B cell (primary cell): ENCODE measurements at places on chromosomes 5 and 9. TPM values are rescaled to one million over a fixed set of nuclear protein-coding genes. Genes with fewer than 3 reads are reported as not detected.

GRCh38 chr5:55544341-55544740, 9.6 kb upstream of the PLPP1 start:
- H3K4me3 ChIP-seq = no peak overlapping the region
- peaks cover 3% of the 10 kb centered on the region for H3K4me1 ChIP-seq
- no peaks in the 10 kb centered on the region for H3K36me3 ChIP-seq
- DNase-seq = no peak
- no peak overlapping the region for H3K27ac ChIP-seq

GRCh38 chr5:177402271-177403043, 2.0 kb upstream of the PFN3 start:
- H3K36me3 ChIP-seq = no peaks in the 10 kb centered on the region
- H3K4me1 ChIP-seq = peaks cover 38% of the 10 kb centered on the region
- no peak overlapping the region for H3K27ac ChIP-seq
- peak overlapping the region; percentile 58 for H3K4me3 ChIP-seq
- DNase-seq = peak; percentile 73

DNA sequence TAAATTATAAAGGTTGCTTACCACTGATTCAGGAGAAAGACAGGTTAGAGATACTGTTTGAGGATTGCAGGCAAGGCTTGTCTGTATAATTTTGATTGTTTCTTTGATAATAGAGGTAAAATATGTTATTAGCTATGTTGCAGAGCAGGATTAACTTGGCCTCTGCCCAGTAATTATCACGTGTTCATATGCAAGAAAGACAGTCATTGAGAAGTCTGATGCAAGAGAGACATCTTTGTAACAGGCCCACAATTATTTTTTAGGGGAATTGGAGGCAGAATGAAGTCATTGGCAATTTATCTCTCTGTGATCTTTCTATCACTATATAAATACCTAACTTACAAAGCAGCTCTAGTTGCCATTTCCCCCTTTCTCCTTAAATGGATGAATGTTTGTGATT, 46.0 kb downstream of the SLC44A1 start:
- H3K4me1 ChIP-seq = no peaks in the 10 kb centered on the region
- H3K36me3 ChIP-seq = no peaks in the 10 kb centered on the region
- no peak overlapping the region for H3K27ac ChIP-seq
- H3K27me3 ChIP-seq = no peaks in the 10 kb centered on the region
- no peak for DNase-seq

DNA sequence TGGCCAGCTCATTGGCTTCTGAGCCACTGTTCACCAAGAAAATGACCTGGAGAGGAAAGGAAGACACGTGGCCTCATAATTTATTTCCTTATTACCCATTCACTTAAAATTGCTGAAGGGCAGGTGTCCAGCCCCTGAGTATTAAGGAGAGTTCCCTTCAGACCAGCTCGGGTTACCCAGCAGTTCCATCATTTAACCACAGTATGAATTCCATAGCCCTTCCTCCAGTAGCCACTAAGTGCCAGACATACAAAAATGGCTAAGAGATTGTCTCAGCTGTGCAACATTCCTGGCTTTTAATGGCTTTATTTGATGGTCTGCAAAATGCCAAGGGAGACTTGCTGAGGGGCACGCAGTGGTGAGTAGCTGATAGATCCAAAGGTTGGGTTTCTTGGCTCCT, 12.5 kb downstream of the AGXT2 start:
- H3K27me3 ChIP-seq = no peaks in the 10 kb centered on the region
- no peak overlapping the region for H3K4me3 ChIP-seq
- no peak overlapping the region for H3K27ac ChIP-seq
- DNase-seq = no peak

DNA sequence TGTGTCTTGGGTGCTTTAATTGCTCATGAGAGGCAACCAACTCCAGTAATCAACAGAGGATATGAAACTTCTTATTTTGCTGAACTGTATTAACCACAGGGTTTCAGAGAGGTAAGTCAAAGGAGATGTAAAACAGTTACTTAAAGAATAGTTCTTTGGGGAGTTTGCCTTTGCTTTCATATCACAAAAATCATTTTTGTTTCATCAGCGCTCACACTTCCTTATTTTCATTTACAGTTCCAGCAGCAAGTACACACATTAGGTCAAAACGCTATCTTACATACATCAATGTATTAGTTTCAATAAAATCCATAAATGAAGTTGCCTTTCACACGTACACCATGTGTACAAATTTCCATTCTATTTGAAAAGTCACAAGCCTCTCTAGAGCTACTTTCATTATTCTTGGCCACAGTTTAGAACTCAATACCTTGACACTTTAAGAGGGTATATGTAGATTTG, 50.1 kb downstream of the ST8SIA4 start:
- H3K27me3 ChIP-seq = no peaks in the 10 kb centered on the region
- H3K36me3 ChIP-seq = peaks cover 9% of the 10 kb centered on the region
- H3K27ac ChIP-seq = peak overlapping the region; percentile 51
- H3K4me3 ChIP-seq = peak overlapping the region; percentile 16

- H3K36me3 ChIP-seq = peaks cover 31% of the 10 kb centered on the region
- H3K27me3 ChIP-seq = no peaks in the 10 kb centered on the region
Observed at GRCh38 chr5:32244017-32244416, 68.7 kb downstream of the MTMR12 start.

DNA sequence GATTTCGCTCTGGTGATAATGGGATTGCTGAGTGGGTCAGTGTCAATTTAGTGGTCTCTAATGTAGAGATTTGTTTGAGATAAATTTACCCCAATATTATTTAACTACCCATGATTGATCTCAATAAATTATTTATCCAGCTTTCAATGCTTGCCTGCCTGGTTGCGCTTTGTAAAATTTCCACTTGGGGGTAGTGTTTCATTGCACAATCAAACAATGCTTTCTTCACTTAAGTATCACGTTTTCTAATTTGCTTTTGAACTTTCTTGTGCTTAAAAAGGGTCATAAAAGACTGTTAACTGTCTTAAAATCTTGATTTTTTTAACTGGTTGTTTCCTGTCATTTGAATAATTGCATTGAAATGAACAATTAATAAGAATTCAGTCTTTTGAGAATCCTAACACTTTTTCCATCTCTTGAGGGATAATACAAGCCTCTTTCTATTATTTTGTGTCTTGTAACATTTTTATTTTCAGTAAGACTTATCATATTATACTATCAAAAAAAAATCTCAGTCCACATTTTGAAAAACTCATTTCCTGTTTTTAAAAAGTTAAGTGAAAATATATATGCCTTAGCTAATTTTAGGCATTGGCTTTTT, 18.7 kb downstream of the HSD17B4 start:
- peaks cover 14% of the 10 kb centered on the region for H3K4me1 ChIP-seq
- no peak overlapping the region for H3K27ac ChIP-seq
- no peak overlapping the region for H3K4me3 ChIP-seq
- peak; percentile 27 for DNase-seq

- no peak for DNase-seq
- H3K4me3 ChIP-seq = no peak overlapping the region
- peaks cover 30% of the 10 kb centered on the region for H3K4me1 ChIP-seq
- H3K27ac ChIP-seq = no peak overlapping the region
- H3K27me3 ChIP-seq = no peaks in the 10 kb centered on the region
Observed at GRCh38 chr9:137725598-137725997, 106.8 kb downstream of the EHMT1 start.

GRCh38 chr9:135747311-135747710, 45.3 kb downstream of the KCNT1 start:
- DNase-seq = no peak
- H3K36me3 ChIP-seq = no peaks in the 10 kb centered on the region
- no peak overlapping the region for H3K27ac ChIP-seq
- H3K4me3 ChIP-seq = no peak overlapping the region

DNA sequence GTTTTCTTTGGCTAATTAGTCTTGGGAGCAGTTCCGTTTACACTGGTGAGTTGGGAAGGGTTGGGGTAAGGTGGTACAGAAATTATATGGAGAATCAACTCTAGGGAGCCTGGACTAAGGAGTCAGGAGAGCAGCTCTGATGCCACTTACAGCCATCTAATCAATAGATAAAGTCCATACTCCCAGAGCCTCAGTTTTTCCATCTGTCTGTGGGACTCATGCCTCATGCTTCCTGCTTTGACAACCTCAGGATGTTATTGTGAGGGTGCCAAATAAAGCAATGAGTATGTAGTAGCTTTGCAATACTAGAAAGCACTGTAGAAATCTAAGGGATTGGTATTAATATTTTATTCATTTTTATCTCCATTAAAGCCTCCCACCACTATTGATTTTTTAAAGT, 105.0 kb downstream of the GALNT10 start:
- H3K27ac ChIP-seq = no peak overlapping the region
- peaks cover 1% of the 10 kb centered on the region for H3K36me3 ChIP-seq
- no peak overlapping the region for H3K4me3 ChIP-seq
- DNase-seq = no peak
- peaks cover 19% of the 10 kb centered on the region for H3K4me1 ChIP-seq

GRCh38 chr5:96509721-96510350, 76.8 kb upstream of the PCSK1 start:
- no peak overlapping the region for H3K27ac ChIP-seq
- no peaks in the 10 kb centered on the region for H3K27me3 ChIP-seq

The GLRX gene
- 44.6 and 50.0 TPM in 2 replicates for total RNA-seq

The TIMD4 gene
- not detected in 2 replicates for total RNA-seq

The FYB1 gene
- total RNA-seq = 1.00 and 1.3 TPM in 2 replicates
